ENCODE measurements at places on chromosomes 12 and 14.
A peak's percentile ranks its signal among the peaks of the same experiment; 100 is the strongest.

- DNase-seq, result no peak
Observed at GRCh38 chr14:103527408-103528145, 1.4 kb upstream of the TRMT61A start.

DNA sequence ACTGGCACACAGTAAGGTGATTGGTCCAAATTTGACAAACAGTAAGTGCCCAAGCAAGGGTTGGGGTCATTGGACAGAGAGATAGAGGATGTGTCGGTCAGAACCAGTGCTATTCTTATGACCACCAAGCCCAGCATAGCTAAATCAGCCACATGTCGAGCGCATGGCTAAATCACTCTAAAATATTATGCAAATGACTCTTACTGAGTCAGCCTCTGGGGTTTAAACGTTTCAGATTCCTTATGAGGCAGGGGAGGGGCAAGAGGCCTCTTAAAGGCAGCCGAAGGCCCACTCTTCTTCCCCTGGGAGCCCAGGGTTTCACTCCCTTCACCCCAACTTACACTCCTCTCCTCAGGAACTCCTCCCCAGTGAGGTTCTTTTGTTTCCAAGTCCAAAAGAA is 603 bp upstream of the ENDOU start:
- DNase-seq, result no peak

DNA sequence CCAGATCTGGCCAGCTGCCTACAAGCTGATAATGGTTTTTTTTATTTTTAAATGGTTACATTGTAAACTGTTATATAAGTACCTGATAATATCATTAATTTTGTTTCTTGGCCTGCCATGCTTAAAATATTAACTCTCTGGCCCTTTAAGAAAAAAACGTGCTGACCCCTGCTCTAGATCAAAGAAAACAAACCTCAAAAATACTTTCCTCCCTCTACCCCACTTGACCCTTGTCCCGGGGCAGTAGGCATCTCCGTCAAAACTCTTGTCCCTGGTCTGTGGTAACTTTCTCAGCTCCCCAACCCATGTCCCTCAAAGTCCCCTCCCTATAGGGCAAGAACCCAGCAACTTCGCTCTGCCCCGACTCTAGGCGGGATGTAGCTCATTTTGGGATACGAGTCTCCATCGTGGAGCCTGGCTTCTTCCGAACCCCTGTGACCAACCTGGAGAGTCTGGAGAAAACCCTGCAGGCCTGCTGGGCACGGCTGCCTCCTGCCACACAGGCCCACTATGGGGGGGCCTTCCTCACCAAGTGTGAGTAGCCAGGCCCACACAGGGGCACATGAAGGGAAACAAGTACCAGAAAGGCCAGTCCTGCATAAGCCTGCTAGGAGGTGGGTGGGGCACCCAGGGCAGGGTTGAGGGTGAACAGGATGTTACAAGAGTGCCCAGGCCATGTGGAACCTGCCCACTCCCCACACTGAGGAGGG is 3.5 kb downstream of the RDH5 start:
- DNase-seq, result no peak

DNA sequence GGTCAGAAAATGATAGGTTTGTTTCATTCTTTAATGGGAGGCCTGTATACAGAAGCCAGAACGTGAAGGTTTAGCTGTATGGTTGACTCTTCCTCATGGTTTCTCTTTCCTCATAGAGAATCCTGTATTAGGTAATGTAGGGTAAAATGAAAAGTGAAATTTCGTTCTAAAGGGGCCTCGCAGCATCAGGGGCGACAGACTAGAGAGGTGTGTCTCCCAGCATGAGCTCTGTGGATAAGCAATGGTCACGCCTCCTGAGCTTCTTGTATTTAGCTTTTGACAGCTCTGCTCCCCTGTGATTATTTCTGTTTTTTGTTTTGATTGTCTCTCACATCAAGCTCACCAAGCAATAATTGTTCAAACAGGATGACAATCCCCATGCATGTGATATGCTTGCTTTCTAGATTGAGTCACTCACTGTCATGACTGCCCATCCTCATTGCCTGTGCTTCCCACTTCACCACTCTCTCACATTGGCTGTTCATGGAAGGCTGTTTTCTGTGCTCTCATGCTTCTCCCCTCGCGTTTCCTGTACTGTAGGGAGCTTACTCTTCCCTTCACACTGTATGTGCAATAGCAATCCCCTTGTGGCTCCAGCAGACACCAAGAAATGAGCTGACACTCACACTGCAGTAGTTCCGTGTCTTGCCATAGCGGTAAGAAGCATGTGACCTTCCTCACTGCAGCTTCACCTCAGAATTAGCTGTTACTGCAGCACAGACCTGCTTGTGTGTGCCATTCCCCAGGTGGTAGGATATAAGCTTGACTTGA is 44.0 kb downstream of the RAD52 start:
- no peak for DNase-seq

DNA sequence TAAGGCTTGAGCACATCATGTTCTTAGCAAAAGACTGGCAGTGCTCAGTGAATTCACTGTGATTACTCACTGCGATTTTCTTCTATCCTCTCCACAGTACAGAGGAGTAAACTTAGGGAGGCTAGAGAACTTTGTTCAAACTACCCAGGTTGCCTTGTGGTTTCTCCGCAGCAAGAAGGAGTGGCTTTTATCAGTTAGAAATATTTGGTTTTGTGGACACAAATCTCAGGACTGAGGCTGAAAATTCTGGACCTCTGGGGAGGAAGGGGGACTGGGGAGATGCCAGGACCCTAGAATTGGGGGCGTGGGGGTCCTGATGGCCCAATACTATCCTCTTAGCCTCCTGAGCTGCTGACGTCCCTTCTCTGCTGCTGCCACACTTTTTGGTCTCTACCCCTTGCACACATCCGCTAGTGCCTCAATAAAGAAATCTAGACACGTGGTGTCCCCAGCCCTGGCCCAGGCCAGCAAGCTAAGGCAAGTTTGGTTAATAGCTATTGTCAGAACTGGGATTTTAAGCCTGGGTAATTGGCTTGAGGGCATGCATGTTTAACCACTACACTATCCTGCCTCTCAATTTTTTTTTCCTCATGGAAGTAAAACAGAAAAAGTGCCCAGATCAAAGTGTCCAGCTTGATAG is 842 bp downstream of the OAS2 start:
- DNase-seq, result no peak

GRCh38 chr12:81224626-81225025 is 146.7 kb downstream of the ACSS3 start:
- DNase-seq, result no peak

DNA sequence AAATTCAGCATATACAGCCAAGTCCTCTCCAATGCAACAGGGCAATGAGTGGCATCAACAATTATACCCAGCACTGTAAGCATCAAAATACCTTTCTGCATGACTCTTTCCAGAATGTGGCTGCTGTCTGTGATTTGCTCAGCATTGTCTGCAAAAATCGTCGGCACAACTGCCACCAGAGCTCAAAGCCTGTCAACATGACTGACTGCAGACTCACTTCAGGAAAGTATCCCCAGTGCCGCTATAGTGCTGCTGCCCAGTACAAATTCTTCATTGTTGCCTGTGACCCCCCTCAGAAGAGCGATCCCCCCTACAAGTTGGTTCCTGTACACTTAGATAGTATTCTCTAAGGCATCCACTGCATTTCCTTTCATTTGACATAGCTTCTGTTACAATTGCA is 735 bp downstream of the RNASE6 start:
- DNase-seq, result no peak

DNA sequence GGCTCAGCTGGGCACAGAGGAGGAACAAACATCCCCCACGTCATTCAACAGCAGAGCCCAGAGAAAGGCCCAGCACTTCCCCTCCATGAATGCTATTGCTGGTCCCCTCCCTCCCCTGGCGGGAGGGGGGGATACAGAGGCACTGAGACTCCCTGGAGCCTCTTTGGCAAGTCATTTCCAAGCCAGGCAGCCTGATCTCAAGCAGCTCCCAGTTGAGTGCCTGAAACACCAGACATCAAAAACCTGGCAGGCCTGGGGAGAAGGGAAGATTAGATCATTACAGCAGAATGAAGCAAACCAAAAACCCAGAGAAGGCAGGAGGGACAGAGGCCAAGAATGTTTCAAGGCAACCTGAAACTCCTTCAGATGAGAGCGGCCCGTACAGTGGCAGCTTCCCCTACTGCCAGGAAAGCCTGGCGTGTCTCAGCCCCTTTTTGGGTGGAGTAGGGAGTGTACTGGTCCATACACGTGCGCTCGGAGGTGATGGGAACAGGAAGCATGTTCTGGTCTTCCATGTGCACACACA is 92.1 kb downstream of the LRRC74A start:
- no peak for DNase-seq

DNA sequence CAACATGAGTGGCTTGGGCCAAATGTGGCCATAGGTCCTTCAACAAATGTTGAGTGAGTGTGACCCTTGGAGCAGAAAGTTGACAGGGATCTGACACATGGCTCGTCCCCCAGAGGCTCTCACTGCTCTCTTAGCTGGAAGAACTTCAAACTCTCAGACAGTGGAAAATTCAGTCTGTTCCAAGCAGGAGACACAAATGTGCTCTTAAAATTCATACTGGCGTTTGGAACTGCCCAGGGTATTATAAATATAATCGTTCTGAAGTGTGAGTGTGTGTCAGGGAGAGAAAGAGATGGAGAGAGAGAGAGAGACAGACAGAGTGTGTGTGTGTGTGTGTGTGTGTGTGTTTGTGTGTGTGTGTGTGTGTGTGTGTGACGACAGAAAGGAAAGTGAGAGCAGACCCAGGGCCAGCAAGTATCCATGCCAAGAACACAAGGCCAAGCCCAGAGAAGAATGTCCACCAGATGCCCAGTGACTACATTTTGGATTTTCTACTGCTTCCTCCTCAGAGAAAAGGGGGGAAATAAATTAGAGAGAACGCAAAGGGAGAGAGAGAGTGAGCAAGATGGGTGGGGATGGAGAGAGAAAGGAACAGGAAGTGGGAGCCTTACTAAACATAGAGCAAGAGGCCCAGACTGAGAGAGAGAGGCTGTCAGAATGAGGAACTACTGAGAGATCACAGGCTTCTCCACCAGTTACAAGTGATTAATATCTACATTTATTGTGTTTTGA is 193.6 kb upstream of the NUDT4 start:
- DNase-seq, result peak; percentile 23

All from upper lobe of left lung (tissue), 6 donors.